T-helper 22 cell (primary cell): ENCODE measurements at places on chromosomes 3 and 15.

- no peak for DNase-seq
Observed at GRCh38 chr3:13574798-13575451, 26.0 kb downstream of the FBLN2 start.

DNA sequence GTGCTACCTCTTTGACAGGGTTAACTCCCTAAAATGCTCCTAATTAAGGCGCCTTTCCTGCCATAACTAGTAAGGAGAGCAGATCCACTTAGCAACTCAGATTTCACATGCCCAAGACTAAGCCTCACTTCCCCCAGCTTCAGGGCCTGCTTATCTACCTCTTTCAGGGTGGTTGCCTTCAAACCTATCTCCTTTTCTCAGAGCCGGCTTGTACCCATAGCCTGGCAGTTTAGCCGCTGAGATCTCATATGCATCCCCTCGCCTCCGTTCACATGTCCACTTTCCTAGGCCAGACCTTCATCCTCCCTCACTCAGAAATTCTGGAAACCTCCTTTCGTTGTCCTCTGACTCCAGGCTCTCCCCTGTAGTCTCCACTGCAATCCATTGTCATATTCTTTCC lies 1.0 kb upstream of the FSTL1 start:
- no peak for DNase-seq

GRCh38 chr3:149476225-149476624 lies 1.7 kb downstream of the TM4SF4 start:
- no peak for DNase-seq

DNA sequence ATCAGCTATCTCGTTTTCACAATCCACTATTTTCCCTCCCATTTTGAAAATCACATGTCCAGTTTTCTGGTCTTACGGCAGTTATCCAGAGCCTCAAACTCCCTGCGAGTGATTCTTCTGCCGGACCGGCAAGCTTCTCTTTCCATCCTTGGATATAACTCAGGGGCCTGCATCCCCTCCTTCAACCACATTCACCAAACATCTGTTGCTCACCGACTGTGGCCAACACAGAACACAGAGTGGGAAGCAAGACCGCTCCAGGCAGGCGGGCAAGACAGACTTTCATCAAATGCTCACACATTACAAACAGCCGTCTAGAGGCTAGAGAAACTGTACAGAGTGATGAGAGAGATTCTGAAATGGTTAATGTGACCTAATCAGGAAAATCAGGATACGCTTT lies 7.6 kb upstream of the SLC12A8 start:
- no peak for DNase-seq

GRCh38 chr15:98667521-98668179 lies 19.3 kb downstream of the IGF1R start:
- no peak for DNase-seq

DNA sequence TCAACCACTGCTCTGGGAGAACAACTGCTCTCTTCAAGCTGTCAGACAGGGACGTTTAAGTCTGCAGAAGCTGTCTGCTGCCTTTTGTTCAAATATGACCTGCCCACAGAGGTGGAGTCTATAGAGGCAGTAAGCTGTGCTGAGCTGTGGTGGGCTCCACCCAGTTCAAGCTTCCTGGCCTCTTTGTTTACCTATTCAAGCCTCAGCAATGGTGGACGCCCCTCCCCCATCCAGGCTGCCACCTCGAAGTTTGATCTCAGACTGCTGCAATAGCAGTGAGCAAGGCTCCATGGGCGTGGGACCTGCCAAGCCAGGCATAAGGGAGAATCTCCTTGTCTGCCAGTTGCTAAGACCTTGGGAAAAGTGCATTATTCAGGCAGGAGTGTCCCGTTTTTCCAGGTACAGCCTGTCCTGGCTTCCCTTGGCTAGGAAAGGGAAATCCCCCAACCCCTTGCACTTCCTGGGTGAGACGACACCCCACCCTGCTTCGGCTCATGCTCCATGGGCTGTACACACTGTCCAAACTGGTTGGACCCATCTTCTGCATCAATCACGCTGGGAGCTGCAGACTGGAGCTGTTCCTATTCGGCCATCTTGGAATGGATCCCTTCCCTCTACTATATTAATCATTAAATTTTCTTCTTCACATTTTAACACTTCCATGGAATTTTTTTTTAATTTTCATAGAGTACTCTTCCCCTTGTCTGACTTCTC lies 167.0 kb upstream of the UBE2E2 start:
- DNase-seq: no peak
